ENCODE measurements at places on chromosomes 12 and 14.

DNA sequence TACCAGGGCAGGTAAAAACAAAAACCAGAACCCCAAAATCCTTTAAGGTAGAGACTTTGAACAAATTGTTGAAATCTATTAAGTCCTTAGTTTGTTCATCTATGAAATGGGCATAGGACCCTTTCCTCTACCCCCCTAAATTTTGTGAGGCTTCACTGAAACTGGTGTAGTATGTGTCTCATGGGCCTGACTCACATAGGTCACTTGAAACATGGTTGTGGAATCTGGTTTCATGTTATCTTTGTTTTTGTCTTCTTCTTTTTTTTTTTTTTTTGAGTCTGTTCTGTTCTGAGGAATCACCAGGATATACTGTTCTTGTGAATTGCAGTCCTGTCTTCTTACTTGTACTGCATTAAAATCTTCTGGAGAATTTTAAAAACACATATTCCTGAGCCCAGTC is 202.2 kb downstream of the KTN1 start:
- no peak for DNase-seq

DNA sequence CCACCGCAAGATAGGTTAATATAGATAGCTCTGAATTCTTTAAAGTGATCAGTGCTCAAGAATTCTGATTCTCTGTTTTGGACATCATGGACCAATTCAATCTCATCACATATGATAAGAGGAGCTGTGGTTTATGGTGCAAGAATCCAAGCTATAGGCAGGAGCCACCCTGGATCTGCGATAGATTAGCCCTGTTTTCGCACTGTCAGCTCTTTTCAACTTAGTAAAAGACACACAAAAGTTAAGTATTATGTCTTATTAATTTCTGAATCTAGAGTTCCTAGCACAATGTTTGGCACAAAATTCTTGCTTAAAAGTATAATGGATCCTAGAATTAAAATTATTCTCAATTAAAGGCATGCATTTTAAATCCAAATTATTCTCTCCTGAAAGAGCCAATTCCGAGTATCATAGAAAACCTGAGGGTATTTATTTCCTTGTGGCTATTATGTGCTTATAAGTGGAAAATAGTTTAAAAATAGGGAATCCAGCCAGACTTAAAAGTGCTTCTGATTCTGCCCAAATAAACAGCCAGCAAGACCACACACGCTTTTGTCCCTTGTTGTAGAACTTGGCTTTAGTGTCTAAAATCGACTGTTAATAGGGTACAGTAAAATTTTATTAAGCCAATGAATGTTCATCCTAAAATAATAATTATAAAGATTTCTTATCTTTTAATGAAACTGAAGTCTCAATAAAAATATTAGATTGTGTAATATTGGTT is 184.9 kb upstream of the FLRT2 start:
- DNase-seq: no peak

DNA sequence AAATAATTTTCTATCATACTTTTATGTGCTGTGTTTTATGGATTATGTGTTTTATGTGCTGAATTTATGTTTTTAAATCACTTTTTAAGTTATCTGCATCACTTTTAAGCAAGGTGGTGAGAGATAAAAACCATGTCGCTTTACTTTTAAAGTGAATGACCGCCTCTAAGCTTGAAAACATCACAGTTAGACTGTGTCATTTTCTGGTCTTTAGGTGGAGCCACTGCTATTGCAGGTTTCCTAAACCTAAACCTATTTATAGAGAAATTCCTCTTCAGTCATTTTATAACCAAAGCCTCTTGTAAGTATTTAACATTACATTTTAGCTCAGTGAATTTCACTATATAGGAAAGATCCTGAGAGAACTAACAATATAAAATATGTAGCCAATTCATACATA is 21.0 kb upstream of the MDM2 start:
- no peak for DNase-seq

- no peak for DNase-seq
Measured at GRCh38 chr14:97806891-97807290, 1009.7 kb downstream of the VRK1 start.

DNA sequence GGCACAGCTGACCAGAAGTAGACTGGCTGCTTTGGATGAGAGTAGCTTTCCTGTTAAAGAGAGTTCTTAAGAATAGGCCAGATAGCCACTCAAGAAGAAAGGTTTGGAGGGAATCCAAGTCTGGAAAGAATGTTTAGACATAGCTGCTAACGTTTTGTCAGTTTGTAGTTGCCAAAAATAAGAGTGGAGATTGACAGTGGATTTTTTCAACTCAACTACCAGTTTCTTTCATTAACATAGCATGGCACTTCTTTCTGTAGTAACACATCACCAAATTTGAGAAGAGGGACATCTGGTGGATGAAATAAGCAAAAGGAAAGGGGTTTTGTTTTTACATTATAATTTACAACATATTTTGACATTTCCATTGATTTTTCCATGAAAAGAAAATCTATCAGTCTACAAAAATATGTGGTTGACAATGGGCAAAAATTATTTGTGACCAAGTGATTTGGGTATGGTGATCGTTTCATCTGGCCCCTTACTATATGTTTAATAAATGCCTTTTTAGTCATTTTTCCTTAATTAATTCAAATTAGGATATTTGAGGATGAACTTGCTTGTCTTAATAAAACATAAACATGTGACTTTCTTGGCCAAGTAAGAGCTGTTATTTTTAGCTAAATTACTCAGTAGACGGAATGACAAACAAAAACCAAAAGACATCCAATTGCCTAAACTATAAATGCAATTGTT is 71.1 kb downstream of the PTPRR start:
- DNase-seq: no peak

- no peak for DNase-seq
Measured at GRCh38 chr14:31944256-31945073, 132.6 kb upstream of the ARHGAP5 start.

DNA sequence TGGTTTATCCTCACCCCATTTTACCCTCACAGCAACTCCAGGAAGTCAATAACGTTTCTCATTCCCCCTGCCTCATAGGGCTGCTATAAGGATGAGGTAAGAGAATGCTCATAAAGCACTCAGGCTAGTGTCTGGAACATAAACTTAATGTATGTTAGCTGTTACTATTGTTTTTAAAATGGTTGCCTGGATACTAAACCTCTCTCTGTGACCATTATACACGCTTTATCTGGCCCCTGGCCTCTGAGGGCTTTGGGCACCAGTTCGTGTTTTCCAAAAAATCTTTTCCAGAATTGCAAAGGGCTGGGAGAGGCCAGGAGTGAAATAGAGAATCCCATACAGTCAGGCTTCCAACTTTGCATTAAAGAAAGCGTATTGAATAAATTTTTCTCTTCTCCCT is 113.9 kb downstream of the KTN1 start:
- no peak for DNase-seq

GRCh38 chr12:92571169-92571568 is 131.6 kb upstream of the PLEKHG7 start:
- no peak for DNase-seq

- peak; percentile 13 for DNase-seq
Measured at GRCh38 chr12:103560604-103561101, 26.4 kb upstream of the STAB2 start.

DNA sequence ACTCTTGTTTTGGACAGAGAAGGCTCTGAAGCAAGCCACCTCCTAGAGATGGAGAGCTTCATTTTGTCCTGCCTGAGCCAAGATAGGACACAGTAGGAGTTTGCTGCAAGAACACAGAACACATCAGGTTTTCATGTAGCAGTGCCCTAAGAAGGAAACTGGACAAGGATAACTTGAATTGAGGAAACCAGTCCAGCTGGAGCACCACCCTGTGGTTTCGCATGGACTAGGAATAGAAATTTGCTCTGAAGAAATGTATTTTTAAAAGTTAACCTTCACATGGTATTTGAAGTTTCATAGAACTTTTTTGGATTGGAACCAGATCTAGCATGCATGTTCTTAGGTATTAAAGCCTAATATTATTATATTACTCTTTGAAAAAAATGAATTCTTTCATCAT is 68.8 kb downstream of the RERG start:
- no peak for DNase-seq

- no peak for DNase-seq
Measured at GRCh38 chr12:12221560-12221959, 45.3 kb downstream of the LRP6 start.

DNA sequence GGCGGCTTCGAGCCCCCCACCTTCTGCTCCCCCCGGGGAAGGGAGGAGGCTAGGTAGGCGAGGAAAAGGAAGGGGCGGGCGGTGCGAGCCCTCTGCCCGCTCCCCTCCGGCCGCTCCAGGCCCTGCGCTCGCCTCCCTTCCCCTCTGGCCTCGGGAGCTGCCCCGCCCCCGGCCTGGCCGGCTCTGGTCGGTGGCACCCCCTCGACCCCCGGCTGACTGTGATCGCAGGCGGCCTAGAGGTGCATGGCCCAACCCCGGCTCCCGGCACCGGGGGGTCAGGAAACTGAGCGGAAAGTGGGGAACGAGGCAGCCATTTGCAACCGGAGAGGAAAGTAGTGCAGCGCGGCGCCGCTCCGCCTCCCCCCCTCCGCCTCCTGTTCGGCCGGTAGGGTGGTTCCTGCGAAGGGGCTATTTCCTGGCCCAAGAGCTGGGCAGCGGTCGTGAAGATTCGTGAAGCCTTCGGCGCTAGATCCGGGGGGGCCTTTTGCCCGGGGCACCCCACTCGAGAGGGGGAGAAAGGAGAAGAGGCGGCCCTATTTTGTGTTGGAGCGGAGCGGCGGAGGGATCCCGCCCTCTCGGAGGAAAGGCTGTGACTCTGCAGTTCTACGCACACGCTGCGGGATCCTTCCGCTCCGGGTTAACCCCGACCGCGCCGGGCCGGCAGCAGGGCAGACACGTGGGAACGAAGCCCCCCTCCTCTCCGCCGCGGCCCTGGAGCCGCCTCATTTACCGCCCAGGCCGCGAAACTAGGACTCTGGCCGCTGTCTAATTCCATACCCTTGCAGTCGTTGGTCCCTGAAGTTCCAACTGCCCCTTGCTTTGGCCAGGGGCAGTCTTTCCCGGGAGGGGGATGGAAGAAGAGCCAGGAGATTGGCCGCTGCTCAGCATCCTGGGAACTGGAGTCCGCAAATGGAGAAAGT is at the start of gene KMT2D:
KMT2D (minus strand) TSS at position 558 of the 920 bp plus-strand sequence. CDS start 5,470 bp downstream, outside the sequence.
- DNase-seq: peak; percentile 93

DNA sequence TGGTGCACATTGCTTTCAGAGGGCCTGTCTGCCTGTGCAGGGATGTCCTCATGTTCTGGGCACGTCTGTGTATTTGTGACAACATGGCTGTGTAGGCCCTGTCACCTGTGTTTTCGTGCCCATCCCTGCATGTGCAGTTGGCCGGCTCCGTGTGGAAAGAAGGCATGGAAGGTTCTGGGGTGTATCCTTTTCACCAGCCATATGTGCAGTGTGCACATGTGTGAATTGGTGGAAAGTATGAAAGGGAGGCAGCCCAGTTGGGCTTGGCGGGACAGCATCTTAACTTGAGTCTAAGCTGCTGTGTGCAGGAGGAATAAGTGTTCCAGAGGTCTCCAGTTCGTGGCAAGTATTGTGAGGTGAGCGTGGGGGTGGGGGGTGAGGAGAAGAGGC is 669 bp downstream of the TSPAN11 start:
- no peak for DNase-seq

GRCh38 chr12:92039046-92039445 is 106.6 kb downstream of the BTG1 start:
- DNase-seq: no peak

DNA sequence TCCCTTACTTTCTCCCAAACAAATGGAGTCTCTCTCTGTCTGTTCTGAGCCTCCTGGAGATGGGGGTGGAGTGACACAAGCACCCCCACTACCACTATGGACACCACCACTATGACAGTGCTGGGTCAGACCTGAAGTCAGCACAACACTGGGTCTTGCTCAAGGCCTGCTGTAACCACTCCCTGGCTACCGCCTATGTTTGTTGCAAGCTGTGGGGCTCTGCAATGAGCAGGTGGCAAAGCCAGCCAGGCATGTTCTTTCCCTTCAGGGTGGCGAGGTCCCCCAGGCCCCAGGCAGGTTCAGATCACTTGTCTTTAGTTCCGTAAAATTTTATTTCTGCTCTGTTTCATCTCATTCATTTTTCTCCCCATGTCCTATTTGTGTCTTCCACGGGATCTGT is 349.8 kb downstream of the TMEM121 start:
- DNase-seq: no peak

- no peak for DNase-seq
Measured at GRCh38 chr14:39617537-39617936, 185.3 kb upstream of the FBXO33 start.

GRCh38 chr12:68798882-68799234 is 9.1 kb upstream of the MDM2 start:
- DNase-seq: no peak

DNA sequence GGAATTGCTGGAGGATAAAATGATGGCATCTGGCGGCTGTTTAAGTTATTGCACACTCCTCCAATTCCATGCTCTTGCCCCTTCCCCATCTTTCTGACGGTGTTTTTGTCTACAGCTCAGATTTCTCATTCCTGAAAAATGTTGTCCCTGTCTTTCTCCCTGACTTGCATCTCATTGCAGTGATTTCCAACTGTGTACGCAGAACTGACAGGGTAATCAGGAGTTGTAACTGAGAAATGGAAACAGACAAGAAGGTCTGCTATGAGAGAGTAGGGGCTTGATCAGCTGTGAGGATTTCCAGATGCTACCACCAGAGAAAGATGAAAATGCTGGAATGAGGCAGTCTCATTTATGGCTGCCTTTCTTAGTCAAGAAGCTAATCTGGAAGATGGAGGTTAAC is 1.3 kb downstream of the ERP27 start:
- DNase-seq: no peak

DNA sequence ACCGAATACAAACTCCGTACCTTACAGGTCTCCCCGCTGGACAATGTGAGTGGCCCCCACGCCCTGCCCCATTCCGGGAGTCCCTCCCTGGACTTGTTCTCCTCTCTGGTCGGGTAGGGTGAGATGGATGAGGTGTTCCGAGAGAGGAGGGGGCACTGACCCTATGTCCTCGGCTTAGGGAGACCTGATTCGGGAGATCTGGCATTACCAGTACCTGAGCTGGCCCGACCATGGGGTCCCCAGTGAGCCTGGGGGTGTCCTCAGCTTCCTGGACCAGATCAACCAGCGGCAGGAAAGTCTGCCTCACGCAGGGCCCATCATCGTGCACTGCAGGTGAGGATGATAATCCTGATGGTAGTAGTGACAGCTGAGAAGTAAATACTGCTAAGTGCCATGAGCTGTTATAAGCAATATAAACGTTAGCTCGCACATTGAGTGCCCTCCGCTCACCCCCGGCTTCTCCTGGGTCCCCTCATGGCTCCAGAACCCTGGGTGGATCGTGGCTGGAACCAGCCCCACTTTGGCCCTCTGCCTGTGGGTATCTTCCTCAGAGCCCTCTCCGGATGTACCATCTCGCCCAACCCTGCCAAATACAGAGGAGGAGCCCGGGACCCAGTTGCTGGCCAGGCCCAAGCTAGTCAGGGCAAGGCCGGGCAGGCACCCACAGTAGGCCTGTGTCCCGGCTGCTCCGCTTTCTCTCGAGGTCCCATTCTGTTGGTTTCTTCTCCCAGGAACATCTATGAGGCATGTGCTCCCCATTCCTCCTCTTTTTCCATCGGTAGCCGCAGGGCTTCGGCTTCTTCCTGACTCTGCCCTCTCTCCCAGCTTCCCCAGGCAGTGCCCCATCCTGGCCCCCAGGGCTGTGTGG is 6.8 kb downstream of the PTPN6 start:
- DNase-seq: no peak
